ENCODE measurements at places on chromosomes 7 and 10.

GRCh38 chr7:105691082-105691679 is 109.9 kb upstream of the EFCAB10 start:
- peak; percentile 19 for DNase-seq

DNA sequence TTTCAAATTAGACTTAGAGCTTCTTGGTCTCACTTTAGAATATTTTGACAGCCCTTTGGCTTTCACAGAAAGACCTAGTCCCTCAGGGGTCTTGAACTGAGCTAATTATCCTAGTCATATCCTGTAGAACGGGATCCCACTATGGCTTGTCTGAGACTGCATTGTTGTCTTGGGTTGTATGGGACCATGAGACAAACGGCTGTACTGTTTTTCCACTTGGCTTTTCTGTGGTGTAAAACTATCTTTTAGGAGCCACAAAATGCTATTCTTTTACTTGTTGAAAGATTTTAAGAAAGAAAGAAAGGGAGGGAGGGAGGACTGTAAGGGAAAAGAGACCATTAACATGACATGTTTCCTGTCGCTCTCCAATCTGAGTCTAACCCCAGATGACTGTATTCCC is 432.5 kb downstream of the AUTS2 start:
- DNase-seq: no peak

DNA sequence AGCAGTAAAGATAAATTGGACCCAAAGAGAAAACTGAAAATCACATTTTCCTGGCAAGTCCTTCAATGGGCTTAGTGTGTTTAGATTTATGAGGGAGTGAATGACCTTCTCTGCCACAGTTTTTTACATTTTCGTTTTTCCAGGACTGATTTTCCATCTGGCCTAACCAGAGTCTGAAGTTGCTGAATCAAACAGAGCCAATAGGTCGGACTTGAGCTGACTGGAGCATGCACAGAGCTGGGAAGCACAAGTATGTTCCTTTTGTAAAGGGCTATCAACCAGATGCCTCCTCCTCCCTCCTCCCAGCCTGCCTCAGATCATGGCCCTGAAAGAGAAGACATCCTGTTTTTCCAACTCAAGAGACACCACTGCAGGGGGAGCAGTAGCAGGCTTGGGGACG is 126.0 kb upstream of the ANKRD1 start:
- no peak for DNase-seq

GRCh38 chr10:11276449-11276990 is 258.8 kb downstream of the CELF2 start:
- DNase-seq: no peak

DNA sequence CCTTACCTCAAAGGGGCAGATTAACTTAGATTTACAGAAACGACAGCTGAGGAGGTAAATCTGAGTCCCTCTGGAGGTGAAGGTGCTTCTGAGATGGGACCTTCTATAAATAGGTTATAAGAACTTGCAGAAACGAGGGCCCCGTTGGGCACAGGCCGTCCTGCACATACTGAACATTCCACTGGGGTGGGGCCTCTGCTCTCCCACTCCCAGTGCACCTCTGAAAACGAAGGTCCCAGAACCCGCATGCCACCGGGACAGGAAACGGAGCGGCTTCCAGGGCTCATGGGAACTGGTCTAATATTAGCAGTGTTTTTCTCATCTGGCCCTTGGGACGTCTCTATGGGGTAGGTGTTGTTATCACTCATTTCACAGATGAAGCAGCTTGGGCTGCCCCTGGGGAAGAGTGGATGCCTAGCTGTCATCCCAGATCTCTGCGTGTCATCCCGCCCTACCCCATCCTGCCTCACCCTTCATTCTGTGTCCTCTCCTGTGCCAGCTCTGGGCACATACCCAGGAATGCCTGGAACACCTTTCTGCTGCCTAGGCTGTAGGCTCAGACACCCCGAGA is 19.6 kb downstream of the C10orf62 start:
- no peak for DNase-seq

- DNase-seq: no peak
These were observed 39.3 kb upstream of the DRGX start for GRCh38 chr10:49435225-49435624.

GRCh38 chr7:151146761-151147160 is 20.7 kb downstream of the GBX1 start:
- DNase-seq: no peak

DNA sequence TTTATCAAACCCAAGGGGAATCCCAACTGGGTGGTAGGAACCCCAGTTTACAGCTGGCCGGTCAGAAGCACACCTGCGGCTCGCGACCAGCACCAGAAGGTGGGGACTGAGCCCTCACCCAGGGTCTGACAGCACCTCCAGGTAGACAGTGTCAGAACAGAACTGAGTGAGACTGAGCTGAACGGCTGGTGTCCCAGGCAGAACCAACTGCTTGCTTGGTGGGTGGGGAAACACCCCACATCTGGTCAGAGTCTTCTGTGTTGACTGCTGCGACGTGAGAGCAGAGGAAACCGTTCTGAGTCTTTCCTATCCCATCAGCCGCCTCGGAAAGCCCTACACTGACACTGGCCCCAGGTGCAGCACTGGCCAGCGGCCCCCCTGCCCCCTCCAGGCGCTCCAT is 160.7 kb downstream of the MAD1L1 start:
- no peak for DNase-seq

DNA sequence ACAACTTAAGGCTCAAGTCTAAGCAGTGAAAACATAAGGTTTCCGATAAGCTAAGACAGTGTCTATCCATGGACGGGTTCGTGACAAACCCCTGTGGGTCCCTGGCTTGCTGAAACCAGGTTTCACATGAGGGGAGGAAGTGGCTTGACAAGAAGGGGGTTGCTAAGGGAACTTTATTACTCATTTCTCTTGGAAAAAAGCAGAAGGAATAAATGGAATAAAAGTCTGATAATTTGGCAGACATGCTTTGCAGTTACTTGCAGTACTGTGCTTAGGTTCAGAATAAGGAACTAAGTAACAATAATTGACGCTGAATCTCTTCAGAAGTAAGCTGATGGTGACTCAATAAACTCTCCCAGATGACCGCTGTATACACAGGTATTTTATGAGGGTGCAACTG is 34.7 kb downstream of the RBM17 start:
- DNase-seq: no peak

GRCh38 chr10:98950106-98950505 is 285.5 kb downstream of the HPSE2 start:
- DNase-seq: no peak

DNA sequence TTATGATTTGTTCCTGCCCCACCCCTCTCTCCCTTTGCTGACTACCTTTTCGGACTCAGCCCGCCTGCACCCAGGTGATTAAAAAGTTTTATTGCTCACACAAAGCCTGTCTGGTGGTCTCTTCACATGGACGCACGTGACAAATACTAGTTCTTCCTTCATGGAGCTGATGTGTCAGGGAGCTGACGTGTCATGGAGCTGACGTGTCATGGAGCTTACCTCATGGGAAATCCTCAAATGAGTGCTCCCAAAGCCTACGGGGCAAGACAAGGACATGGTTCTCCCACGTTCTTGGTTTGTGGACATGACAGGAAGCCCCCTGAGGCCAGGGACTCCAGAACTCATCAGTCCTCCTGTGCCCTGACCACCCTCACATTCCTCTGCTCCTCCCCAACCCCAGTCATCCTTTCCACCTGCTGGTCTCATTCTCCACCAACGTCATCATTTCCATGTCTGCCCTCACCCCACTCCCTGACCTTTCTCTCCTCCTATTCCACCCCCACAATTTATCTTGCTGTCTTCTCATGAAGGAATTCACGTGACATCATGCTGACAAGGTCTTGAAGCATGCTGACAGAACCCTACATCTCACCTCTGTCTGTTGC is 261.3 kb downstream of the TCERG1L start:
- no peak for DNase-seq

- peak; percentile 76 for DNase-seq
These were observed 1181.6 kb downstream of the DNAJB9 start for GRCh38 chr7:109751241-109751640.

- no peak for DNase-seq
These were observed 5.9 kb downstream of the PPP1R17 start for GRCh38 chr7:31692871-31693270.

DNA sequence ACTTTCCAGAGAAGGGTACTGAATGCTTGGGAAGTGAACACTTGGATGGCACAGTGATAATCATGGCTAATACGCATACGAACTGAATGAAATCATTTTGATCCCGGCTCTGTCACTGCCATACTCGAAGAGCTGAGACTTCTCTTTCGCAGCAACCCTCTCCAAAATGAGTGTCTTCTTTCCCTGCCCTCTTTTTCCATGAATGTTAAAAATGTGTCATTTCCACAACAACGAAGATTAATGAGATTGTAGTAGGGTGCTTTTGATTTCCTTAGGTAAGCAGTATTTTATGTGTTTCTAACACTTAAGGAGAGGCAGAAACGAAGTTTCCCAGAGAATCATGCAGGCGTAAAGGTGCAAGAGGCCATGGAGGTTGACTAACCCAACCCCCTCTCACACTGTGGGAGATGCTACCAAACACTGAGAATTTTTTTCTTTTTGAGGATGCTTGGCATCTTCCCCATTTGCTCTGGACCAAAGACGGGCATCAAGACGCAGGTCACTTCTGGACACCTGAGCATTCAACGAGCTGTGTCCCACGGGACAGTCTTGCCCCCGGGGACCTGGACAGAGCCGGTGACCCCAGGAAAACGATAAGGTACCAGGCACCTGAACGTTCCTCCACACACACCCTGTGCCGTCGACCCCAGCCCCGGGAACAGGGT is 823 bp downstream of the COPG2 start:
- DNase-seq: peak; percentile 1

DNA sequence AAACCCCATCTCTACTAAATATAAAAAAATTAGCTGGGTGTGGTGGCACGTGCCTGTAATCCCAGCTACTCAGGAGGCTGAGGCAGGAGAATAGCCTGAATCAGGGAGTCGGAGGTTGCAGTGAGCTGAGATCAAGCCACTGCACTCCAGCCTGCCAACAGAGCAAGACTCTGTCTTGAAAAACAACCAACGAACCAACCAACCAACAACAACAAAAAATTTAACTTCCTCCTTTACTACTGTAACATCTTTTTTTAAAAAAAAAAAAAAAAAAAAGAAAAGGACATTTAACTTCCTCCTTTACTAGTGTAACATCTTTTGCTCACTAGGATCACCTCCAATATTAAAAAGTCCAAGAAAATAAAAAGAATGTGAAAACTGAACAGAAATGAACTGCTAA is 92.3 kb upstream of the TMEM168 start:
- DNase-seq: no peak

GRCh38 chr10:124081547-124082140 is 11.8 kb downstream of the CHST15 start:
- no peak for DNase-seq

DNA sequence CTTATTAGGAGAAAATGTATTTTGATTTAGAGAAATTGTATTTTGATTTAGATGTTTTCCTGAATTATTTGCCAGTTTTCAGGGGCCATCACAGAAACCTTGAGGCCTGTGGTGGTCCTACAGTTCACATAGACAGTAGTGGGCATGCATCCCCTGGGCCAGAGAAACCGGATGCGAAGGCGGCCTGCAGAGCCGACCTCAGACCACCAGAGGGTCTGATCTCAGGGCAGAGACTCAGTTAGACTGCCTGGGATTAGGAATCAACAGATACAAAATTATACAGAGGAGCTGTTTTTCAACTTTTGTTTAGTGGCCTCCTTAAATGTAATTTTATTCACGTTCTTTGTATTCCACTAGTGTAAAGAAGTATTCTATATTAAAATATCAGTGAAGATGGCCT is 158.4 kb downstream of the PAXIP1 start:
- DNase-seq: no peak

DNA sequence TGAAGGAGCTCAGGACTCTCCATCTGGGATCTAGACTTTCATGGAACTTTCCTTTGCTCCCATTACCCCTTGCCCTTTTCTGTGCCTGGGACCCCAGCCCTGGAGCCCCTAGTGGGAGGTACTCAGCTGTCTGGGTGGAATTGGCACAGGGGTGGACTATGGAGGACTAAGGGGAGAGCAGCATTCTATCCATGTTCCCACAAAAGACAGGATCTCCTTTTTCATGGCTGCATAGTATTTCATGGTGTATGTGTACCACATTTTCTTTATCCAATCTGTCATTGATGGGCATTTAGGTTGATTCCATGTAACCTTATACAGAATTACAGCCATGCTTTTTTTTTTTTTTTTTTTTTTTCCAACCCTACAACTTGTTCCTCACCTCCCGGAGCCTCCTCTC is 89.1 kb downstream of the GALNT17 start:
- no peak for DNase-seq

DNA sequence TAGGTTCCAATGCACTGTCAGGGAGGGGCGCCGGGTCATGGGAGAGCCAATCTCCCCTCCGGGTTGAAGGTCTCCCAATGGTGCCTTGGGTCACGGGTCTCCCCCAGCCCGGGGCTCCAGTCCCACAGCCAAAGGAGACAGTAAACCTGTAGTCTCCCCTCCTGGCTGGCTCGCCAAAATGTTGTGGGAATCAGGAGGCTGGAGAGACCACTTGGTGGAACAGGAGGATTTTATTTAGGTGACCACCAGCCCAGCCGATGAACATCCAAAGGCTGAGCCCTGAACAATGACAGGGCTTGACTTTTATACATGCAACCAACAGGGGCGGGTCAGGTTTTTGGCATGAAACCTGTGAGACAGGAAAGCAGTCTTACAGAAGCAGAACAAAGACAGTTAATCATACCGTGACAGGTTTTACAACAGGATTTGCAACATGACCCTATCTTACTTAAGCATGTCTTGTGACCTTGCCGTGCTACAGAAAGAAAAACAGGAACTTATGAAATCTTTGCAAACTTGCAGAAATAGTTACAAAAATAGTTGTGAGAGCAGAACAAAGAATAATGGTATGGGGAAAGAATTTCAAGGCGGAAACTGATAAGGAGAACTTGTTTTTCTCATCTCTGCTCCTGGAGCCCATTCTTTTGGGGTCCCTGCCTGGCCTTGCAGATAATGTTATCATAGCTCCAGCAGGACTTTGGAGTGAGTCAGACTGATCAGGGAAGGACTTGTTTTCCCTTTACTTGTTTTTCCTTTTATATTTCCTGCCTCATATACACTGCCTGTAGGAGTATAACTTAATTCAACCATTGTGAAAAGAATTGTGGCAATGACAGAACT is 7.1 kb downstream of the ERV3-1 start:
- DNase-seq: no peak

DNA sequence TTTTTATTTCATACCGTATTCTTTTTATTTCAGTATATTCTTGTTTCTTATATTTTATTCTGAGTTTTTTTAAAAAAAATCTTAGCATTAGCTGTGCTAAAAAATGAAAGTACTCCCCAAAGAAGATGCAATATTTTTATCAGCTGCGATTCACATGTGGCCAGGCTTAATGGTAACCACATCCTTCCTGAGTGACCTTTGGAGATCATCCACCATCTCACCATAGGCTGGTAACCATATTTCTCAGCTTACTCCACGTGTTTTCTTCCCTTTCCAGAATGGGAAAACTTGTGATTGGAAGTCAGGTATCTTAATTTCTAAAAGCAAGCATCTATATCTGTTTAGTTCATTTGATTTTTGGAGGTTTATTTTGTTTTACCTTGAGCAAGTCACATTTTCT is 18.8 kb upstream of the LIPM start:
- DNase-seq: peak; percentile 59

- no peak for DNase-seq
These were observed 264.4 kb downstream of the ETV1 start for GRCh38 chr7:13724977-13725566.

Measured in A172 (cell line).